ENCODE measurements at places on chromosomes 4 and X.

GRCh38 chr4:137651128-137651527 is 118.8 kb upstream of the PCDH18 start:
- no peak for DNase-seq

GRCh38 chr4:121373841-121374240 is 7.0 kb downstream of the QRFPR start:
- DNase-seq: no peak

DNA sequence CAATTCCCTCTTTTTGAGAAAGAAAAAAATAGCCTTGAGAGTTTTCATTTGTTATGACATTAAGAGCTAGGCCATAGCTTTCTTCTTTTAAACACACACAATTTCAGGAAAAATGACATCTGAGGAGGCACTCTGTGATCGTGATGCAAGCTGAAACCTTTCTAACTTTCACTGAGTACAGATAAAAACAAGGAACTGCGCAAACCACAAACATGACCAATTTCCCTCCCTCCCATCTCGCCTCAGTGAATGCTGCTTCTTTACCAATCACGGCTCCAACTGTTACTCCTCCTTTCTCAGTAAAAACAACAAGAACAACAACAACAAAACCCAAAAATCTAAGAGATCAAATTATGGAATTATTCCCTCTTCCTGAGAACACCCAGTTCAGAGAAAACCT is 626.8 kb downstream of the TLL1 start:
- no peak for DNase-seq

GRCh38 chrX:35786271-35786670 is 11.9 kb upstream of the MAGEB16 start:
- DNase-seq: no peak

GRCh38 chrX:110216027-110216426 is 101.9 kb downstream of the AMMECR1 start:
- DNase-seq: no peak

DNA sequence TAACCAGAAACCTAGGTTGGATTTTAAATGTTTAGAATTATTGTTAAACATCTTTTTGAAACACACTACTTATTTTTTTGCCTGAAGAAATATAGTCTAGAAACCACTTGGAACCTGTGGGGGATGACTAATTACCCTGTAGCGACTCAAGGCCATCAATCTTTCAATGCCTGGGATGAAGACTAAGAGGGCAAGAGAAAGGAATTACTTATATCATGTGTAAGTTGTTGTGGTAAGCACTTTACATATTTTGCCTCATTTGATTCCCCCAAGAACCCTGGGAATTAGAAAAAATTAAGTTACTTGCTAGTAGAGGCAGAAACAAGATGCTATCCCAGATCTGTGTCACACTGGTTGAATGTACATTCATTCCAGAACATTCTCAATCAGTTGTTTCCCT is 170.9 kb upstream of the GRIA3 start:
- no peak for DNase-seq

- DNase-seq: no peak
These were observed 224.2 kb downstream of the RCHY1 start for GRCh38 chr4:75289914-75290582.

GRCh38 chr4:83548151-83548905 is 12.4 kb downstream of the GPAT3 start:
- DNase-seq: no peak

DNA sequence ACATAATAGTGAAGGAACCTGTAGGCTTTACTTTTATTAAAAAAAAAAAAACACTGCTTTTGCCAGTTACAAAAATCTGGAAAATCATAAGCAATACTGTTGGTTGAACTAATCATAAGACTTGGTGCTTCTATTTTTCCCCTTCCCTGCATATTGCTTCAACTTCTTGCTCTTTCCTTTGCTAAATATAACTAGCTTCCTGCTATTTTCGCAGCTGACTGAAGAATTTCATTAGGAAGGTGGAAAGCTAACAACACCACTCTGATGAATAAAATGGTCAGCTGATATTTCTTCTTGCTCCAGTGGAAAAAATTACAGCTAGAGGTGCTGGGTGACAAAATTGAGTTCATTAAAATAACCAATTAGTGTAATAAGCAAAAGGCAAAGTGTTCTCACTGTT is 39.3 kb downstream of the MEPE start:
- DNase-seq: no peak

DNA sequence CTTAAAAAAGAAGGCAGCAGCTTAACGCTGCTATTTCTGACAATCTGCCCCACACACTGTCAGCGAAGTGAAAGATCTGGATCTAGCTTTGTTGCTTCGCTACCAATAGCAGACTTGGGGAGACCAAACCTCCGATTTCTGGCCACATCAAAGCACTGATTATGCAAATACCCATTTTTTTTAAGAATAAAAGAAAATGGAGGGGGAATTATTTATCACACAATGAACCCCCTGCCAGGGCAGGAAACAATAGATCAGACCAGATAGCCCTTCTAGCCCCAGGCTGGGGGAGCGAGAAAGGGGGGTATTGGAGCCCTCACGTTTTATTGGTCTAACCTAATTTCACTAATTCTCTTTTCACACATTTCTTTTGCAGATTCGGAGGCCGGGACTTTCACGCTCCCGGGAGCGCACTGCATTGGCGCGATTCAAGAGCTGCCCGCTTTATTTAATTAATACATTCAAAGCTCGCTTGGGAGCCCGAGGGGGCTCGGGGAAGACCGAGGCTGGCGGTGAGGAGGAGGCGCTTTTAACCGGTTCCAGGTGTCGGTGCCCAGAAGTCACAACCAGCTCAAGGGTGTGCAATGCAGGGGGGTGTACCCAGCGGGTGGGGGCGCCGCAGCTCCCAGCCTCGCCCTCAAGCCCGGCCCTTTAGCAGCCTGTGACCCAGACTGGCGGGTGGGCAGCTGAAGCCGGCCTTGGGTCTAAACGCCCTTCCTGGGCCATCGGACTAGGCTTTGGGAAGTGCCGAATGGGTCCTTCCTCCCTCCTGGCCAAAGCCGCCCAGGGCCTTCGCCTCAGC is 5.5 kb downstream of the NEUROG2 start:
- DNase-seq: no peak

- no peak for DNase-seq
These were observed 965.1 kb upstream of the PABPC4L start for GRCh38 chr4:135166661-135167060.

DNA sequence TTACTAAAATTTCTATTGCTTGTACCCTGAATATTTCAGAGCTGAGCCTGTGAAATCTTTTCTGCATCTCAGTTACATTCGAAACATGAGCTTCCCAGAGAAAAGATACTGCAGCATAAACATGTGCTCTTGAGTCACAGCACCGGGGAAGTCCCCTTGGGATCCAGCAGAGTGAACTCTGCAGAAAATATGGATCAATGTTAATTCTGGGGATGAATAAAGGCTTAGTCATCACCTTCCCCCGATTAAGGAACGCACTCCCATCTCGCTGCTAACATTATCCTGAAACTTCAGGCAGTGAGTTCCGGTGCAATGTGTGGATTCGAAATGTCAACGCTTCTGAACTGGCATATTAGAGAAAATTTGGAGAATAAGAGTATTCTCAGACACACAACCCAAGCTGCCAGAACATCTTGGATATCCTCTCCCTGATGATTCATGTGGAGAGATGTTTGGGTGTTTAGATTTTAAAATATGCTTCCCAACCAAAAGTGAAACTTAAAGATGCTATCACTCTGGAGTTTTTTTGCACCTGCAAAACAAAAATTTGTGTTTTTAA is 90.8 kb downstream of the IRF2 start:
- DNase-seq: no peak

GRCh38 chrX:47068720-47069119 is 9.5 kb upstream of the RGN start:
- DNase-seq: no peak

DNA sequence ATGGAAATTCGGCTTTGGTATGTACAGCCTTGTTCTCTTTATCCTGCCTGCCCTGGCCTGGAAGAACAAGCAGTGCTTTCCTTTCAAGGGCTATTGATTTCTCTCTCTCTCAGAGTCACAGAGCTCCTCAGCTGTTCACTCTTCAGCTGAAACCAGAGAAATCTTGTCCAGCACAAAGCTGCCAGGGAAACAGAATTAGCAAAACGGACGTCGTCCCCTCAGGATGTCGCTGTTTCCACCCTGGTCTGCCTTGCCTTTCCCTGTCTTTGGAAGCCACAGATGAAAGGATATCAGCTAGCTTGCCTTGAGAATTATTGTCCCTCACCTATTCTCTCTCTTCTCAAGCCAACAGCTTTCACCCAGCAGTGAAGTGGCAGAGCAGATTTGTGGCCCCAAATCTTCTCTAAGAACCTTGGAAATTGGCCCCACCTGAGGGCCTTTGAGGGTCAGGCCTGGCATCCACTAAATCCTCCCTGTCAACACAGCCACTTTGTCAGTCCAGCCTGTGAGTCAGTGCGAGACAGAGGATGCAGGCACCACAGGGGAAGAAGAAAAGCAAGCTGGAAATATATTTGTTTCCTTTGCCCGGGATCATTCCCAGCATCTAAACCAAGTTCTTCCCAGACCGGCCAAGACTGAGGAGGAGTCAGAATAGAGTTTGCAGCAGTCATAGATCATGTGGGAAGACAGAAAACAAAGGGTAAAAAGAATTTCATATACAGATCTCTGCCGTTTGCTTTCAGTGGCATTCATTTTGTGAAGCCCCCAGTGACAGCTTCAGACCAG is 63.8 kb upstream of the MTM1 start:
- DNase-seq: no peak

DNA sequence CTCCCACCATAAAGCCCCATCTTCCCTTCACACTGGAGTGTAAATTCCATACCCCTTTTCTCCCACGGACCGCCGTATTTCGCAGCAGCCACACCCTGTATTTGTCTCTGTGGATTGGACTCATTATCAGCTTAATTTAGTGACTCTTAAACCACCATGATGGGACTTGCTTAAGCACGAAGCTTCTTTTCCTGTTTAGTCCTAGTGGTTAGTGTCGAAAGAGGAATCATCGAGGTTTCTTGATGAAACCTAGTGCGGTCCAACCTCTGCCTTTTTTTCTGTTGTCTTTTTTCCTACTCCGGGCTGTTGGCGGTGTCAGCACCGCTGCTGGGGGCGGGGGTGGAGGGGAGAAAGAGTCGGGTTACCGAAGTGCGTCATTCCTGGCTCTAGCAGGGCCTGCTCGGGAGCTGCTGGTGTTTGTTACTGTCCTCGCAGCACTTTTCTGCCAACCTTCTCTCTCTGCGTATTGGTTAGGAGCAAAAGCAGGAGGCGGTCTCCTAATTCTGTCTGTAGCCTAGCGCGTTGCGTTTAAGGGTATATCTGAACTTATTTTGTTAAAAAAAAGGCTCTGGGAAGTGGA is 1.4 kb downstream of the STAG2 start:
- DNase-seq: peak; percentile 95

DNA sequence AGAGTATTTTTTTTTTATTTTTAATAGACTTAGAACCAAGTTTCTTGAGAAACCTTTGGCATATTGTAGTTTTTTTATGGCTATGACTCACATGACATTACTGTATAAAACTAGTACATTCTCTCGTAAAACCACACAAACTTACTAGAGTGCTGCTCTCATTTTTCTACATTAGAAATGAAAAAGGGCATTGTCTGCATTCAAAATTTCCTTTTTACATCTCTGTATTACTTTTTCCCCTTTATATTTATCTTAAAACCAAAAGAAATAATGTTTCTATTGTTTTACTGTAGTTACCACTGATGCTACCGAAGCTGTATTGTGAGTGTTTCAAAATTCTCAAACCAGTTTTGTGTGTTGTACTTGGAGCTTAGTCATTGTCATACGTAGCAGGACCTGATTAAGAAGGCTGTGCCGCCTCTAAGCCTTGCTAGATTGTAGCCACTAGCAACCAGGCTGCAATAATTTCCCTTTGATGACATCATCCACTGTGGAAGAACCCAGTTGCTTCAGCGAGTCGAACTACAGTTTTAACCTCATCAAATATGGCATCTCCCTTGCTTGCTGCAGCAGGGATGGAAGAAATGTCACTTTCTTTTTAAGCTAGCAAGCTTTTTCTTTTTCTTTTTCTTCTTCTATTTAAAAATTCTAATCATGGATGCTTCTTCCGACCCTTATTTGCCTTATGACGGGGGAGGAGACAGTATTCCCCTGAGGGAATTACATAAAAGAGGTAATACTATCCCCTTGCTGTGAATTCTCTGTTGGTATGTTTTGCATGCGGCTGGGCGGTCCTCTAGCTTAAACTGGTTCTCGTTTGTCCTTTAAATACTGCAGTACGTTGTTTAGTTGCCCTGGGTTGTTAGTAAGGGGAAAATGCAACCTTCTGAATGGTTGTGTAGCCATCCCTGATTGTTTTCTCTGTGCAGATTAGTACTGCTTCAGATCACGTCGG is 39.6 kb downstream of the CLCN3 start:
- no peak for DNase-seq

All from vagina (tissue), 2 donors.